ENCODE measurements at places on chromosomes 3 and 15.

DNA sequence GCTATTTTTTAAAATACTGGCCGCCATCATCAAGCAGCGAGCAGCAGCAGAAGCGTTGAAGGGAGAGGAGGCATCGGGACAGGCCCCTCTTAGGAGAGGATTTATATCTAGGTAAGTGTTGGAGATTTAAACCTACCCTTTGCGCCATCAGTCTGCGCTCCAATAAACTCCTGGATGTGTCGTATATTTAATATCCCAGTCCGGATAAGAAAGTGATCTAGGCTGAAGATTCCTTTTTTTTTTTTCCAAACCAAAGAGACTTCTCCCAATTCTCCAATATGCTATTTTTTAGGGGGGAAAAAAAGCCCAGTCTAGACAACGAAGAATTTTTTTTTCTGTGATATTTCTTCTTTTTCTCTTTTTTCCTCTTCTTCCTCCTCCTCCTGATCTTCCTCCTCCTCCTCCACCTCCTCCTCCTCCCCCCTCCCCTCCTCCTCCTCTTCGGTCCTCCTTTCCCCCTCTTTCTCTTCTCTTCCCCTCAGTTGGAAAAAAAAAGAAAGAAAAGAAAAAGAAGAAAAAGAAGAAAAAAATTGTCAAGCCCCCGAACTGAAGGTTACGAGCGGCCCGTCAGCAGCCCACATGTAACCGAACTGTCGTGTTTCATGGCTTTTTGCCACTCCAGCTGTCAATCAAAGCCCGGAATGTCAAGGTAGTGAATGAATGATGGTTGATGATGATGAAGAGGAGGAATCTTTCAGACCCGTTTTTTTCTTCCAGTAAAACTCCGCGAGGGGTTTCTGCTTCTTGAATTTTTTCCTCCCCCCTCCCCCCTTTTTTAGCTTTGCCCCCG, 835 bp downstream of the MEIS2 start:
- no peak for DNase-seq

DNA sequence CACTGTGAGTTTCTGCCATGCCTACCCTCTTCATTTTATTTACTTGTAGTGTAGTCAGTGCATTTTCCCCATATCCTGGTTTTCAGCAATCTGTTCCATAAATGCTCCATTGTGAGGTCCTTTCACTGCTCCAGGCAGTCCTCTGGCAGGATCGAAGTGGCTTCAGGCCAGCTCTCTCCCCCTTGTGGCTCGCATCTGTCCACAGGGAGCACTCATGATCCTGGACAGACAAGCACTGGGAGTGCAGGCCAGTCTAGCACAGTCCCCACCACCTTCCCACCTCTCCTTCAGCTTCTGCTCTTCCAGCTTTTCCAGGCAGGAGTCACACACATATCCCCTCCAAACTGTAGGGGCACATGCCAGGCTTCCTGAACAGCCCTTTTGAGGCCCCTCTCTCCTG, 173.6 kb downstream of the PPM1L start:
- DNase-seq = no peak

- no peak for DNase-seq
Observed at GRCh38 chr3:150410311-150411105, 2.4 kb downstream of the TSC22D2 start.

- DNase-seq = no peak
Observed at GRCh38 chr15:96860741-96861140, 530.2 kb downstream of the NR2F2 start.

DNA sequence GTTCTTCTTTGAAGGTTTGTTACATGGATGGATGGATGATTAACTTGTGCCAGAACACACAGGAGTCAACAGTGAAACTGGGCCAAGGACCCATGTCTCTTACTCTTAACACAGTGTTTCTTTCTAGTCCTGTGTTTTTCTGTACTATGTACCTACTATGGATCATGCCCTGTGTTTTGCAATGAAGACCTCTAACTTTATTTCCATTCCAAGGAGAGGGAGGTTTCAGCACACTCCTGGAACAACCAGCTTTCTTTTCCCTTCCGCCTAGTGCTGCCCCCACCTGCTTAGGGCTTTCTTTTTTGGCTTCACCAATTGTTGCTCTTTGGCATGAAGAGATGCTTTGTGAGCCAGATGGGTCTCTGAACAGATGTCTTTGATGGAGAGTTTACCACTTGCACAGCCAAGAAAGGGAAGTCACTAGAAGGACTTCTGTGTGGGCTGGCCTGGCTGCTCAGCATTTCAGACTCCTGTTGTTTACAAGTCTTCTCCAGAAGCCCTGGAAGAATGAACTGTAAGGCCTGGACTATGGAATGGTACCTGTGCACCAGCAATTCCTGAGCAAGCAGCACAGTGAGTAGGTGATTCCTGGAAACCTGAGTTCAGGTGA, 44.5 kb downstream of the SNAPC5 start:
- no peak for DNase-seq

- no peak for DNase-seq
Observed at GRCh38 chr3:53991240-53991639, 99.6 kb upstream of the SELENOK start.

DNA sequence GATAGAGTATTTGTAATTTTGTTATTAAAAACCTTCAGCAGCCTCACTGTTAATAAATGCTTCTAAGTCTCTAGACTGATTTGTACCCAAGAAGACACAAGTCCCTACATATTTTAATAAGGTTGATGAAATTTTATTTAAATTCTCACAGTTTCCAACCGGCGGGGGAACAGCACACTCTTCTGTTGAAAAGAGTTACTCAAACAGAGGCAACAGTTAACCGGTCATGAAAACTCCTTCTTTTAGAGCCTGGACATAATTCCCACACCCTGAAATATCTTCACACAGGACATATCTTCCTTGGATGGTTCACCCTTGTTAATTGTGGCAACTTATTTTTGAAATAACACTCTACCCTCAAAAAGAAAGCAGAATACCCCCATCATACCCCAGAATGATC, 278.8 kb downstream of the FOXP1 start:
- no peak for DNase-seq

DNA sequence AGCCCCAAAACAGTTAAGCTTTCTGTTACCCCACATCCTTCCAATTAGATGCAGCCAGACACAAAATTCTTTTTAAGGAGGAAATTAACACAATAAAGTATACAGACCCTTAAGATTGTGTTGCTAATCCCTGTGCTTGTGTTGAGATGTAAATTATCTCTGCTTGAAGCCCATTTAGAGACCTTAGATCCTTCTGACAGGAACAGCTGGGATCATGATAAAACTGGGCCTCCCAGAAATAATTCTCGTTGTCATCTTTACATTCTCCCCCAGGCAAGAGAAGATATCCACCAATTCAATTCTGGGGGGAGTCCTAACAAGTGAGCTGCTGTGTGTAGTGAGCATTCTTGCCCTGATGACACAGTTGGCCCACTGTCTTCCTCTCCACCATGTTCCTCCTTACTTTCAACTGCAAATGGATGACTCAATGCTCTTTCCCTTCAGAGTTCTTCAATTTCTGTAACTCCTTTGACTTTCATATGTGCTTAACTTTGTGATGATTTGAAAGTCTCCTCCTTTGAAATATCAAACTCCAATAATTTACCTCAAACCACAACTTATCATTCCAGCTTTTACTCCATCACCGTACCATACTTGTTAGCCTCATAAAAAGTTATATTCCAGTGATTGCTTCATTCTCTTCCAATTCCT, 186.6 kb downstream of the RAP2B start:
- peak; percentile 56 for DNase-seq

DNA sequence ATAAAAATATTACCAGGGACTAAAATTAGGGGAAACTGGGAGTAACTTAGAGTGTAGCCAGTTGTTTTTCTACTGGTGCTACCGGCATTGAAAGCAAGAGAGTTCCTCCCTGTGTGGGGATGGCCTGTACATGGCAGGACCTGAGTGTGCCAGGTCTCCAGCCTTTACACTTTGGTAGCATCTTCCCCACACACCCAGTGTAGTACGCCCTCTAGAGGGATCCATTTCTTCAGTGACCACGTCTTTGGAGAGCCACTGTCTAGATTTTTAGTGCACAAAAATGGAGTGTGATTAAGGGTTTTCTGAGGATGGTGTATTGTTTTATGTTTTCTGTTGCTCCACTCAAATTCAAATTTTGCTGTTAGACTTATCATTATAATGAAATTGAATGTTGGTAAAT, 507.0 kb upstream of the TPRG1 start:
- DNase-seq = peak; percentile 17

DNA sequence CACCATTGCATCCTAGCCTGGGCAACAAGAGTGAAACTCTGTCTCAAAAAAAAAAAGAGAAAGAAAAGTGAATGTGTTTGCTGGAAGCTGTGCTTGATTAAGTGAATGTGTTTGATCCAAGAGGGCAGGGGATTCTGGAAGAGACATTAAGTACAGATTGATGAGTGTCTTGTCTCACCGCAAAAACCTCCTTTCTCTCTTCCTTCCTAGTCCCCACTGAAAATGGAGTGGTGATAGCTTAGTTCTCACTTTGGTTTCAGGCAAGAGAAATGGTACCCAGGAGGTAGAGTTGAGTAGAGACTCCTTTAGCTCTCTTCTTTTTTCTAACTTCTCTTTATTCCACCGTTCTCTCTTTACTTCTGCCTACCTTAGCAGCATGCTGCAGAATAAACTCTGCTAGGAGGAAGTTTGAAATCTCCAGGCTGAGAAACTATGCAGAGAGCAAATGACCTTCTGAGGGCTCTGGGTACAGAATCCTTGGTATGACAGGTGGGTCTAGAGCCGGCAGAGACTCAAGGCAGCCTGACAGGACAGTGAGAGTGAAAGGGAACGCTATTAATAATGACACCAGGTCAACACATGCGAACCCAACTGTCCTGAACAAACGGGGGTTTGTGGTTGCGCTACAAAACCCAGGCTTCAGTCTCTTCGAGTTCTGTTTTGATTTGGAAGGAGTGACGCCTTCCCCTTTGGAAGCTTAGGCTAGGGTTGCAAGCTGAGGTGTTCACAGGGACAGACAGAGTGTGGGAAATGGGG, 74.9 kb downstream of the SMAD3 start:
- DNase-seq = no peak

DNA sequence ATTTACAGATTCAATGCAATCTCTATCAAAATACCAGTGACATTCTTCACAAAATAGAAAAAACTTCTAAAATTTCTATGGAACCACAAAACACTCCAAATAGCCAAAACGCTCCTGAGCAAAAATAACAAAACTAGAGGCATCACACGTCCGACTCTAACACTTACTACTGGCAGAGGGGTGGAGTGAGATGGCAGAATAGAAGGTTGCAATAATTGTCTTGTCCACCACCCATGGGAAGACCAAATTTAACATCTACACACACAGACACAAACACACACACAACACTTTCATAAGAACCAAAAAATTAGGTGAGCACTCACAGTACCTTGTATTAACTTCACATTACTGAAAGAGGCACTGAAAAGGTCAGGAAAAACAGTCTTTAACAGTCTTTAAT, 21.3 kb upstream of the KPNA4 start:
- no peak for DNase-seq

DNA sequence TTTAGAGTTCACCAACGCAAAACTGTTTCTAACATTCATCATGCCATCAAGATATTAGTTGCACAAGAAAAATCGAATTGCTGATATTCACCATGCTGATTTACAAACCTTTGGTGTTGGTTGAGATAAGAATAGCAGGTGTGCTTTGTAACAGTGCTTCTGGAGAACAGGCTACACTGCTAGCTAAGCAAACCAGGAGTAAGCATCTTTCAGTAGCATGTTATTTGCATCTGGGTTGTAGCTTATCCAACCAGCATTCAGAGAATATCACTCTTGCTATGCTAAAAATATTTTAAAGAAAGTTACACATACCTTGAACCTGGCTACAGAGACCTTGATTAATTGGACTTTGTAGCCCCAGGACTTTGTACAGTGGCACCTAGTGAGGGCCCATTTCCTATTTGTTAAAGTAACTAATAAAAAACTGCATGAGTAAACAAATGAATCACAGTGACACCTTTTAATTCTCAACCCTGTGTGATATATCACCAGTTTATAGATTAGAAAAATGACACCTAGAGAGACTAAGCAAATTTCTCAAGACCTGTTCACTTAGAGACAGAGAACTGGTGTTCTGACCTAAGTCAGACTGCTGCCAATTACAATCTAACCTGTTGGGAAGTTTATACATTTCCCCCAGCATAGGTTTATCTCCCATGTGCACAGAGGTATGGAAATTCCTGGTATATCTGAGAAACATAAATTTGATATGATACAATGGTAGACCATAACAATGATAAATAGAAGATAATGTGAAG, 435.5 kb upstream of the TGFBR2 start:
- DNase-seq = no peak

GRCh38 chr3:58059349-58060321, 51.4 kb downstream of the FLNB start:
- DNase-seq = no peak

- DNase-seq = no peak
Observed at GRCh38 chr3:166526881-166527280, 689.7 kb upstream of the BCHE start.

DNA sequence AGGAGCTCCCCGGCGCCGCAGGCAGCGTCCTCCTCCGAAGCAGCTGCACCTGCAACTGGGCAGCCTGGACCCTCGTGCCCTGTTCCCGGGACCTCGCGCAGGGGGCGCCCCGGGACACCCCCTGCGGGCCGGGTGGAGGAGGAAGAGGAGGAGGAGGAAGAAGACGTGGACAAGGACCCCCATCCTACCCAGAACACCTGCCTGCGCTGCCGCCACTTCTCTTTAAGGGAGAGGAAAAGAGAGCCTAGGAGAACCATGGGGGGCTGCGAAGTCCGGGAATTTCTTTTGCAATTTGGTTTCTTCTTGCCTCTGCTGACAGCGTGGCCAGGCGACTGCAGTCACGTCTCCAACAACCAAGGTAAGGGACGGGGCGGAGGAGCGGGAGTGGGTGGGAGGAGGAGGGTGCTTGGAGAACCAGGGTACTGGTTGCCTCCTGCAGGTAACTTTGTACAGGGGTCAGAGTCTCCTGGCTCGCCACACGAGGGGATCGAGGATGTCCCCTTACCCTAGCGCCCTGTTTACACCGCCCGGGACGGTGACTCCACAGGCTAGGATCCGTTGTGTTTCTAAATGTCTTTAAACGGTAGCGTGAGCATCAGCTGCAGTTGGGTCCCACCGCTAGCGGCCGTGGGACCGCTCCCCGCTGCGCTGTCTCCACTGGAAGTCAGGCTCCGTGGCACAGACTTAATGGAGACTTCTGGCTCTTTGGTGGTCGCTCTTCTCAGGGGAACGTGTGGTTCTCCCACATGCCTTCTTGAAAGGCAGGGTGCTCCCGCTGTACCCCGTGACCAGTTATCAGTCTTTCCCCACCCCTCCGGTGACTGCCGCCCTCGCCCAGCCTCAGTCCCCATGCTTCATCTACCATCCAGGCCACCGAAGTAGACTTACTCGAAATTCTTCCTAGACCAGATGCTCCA, 515 bp downstream of the EPHA6 start:
- DNase-seq = no peak

DNA sequence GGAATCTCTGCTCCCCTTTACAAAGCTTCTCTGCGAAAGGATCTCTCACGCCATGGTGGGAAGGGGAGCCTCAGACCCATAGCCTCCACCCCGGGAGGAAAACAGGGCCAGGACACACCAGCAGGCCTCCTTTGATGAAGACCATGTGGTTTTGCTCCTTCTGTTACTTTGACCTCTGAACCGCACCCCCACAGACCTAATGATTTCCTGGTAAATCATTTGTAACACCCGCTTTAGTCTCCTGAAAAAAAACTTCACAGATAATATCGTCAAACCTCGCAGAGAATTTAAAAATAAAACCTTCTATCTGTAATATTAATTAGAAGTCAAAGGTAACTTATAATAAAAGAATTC, 18.3 kb downstream of the CPN2 start:
- DNase-seq = no peak
